ENCODE measurements at places on chromosomes 1 and 21.

- no peak for DNase-seq
These were observed 170.5 kb upstream of the FGGY start for GRCh38 chr1:59126366-59126765.

- DNase-seq = no peak
These were observed 5.5 kb downstream of the RCC2 start for GRCh38 chr1:17434016-17434415.

GRCh38 chr21:26782747-26783146, 62.5 kb downstream of the ADAMTS1 start:
- DNase-seq = no peak

DNA sequence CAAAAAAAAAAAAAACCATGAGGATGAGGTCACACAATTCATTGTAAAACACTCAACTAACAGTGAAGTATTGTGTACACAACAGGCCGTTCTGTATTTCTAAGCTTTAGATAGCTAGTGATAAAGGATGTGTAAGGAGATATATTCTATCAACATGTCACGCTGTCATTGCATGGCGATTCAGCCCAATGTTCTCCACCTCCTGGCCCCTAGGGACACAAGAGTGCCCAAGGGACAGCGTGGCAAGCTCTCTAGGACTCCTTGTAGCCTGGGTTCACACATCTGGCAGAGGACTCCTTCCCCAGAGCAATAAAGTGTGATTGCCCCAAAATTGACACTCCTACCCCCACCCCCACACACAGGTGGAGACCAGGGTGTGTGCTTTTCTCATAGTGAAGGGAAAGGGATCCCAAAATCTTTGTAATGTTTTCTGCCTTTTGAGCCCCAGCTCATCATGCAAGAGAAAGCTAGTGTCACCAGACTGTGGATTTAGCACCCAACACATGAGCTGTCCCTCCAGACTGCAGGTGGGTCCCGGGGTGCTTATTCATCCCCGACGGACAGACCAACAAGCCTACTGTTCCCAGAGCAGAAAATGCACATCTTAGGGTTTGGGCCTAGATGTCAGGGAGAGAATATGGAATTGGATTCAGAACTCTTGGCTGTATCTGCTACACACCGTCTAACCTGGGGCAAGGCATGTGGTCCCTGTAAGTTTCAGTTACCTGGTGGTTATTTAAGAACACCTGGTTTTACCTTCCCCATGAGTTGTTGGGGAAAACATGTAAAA, 11.5 kb downstream of the TMPRSS3 start:
- DNase-seq = no peak

GRCh38 chr1:52659356-52659755, 26.4 kb downstream of the SHISAL2A start:
- no peak for DNase-seq

- no peak for DNase-seq
These were observed 24.9 kb upstream of the TENT5B start for GRCh38 chr1:27037518-27037917.

GRCh38 chr1:59609245-59609644, 205.5 kb upstream of the HOOK1 start:
- DNase-seq = no peak

DNA sequence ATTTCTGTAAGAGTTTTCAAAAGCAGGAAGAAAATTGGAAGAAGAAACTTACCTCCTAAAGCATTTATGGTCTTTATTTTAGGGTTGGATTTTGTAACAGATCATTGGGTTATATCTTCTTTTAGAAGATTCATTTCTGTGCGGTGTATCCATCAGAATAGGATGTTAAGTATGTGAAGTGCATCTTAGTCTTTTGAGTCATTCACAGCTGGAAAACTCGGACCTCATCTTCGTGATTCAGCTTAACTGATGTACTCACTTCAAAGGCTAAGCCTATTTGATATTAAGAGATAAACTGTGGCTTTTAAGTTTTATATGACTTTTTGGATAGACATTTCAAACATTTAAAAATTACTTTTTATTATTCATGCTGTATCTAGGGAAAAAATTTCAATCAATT, 56.3 kb downstream of the GIPC2 start:
- no peak for DNase-seq

- DNase-seq = no peak
These were observed 4.2 kb upstream of the PADI1 start for GRCh38 chr1:17200756-17201155.

GRCh38 chr21:27024971-27025370, 58.1 kb upstream of the ADAMTS5 start:
- no peak for DNase-seq

GRCh38 chr1:62237950-62238374, 43.3 kb downstream of the L1TD1 start:
- DNase-seq = no peak

DNA sequence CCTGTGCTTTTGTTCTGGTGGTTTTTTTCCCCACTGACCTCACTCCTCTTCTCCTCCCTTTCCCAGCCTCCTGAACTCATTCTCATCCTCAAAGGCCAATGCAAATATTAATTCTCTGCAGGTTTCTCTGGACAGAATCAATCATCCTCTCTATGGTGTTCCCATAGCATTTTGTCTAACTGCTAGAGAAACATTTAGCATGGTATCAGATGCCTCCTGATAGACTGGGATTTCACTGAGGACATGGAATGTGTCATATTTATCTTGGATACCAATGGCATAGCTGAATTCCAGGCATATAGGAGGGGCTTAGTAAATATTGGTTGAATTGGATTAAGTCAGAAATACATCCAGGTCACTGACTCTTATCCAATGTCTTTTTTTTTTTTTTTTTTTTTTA, 46.1 kb upstream of the SRP9 start:
- DNase-seq = no peak

GRCh38 chr1:87004857-87005256, 90.4 kb downstream of the HS2ST1 start:
- DNase-seq = no peak

Data from activated CD8-positive, alpha-beta memory T cell treated with anti-CD3 and anti-CD28 coated beads, Interleukin-2, amount 50 U/mL, for 4 hours (primary cell).